ENCODE measurements at places on chromosomes 12 and 14. TPM values are rescaled to one million over a fixed set of nuclear protein-coding genes. Genes with fewer than 3 reads are reported as not detected.

The PMCH gene
- not detected for total RNA-seq

The RAD52 gene
- 7.0 TPM for total RNA-seq

The LPCAT3 gene
- total RNA-seq: 11.8 TPM

The SLC41A2 gene
- 1.7 TPM for total RNA-seq

The SOX5 gene
- not detected for total RNA-seq

The RBP5 gene
- total RNA-seq: not detected

The RNASE3 gene
- total RNA-seq: not detected

The ACOT4 gene
- total RNA-seq: 1.0 TPM

The TRIM9 gene
- 0.19 TPM for total RNA-seq

The TC2N gene
- total RNA-seq: 129 TPM

The HOTAIR gene
- not detected for total RNA-seq

The CCDC198 gene
- total RNA-seq: not detected

The OVCH1 gene
- total RNA-seq: not detected

The SLC6A15 gene
- not detected for total RNA-seq

The PPP1R12A gene
- total RNA-seq: 65.6 TPM

The CABP1 gene
- total RNA-seq: 0.11 TPM

The POTEG gene
- total RNA-seq: not detected

Measured in CD4-positive, alpha-beta T cell (primary cell).